Activated CD4-positive, alpha-beta T cell treated with anti-CD3 and anti-CD28 coated beads, Interleukin-2, amount 50 U/mL, for 4 hours (primary cell): ENCODE measurements at places on chromosomes 16 and 17.

GRCh38 chr17:2835780-2836179 lies 39.5 kb downstream of the RAP1GAP2 start:
- no peak for DNase-seq

- no peak for DNase-seq
These were observed 7.1 kb downstream of the MYBBP1A start for GRCh38 chr17:4548061-4548461.

DNA sequence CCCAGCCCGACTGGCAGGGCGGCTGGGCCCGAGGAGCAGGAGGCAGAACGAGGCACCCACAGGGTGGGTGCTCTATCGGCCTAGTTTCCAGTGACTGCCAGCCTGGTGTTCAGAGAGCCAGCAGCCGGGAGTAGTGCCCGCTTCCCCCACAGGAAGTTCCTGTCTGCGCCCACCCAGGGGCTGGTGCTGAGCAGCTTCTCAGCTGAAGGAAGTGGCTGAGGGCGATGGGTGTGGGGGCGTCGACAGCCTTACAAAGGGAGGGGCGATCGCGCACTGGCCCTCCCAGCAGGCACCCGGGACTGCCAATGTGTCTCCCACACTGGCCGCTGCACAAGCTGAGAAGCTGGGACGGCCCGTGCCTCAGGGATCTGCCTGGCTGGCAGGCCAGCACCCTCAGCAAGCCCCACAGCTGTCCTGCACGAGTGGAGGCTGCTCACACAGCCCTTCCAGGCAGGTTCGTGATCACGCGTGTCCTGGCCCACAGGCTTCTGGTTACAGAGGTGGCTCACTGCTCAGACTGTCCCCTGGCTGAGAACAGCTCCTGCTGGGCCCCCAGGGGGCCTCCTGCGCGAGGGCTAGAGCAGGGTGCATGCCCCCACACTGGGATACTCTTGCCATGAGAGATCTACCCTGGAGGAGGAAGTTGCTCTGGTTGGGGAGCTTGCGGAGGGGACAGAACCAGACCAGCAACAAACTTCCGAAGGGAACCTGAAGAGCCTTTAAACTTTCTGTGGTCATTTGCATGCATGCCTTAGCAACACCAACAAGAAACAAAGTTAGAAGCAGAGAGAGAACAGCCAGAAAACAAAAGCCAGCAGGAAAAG lies 2.5 kb downstream of the RNF166 start:
- DNase-seq: peak; percentile 55

DNA sequence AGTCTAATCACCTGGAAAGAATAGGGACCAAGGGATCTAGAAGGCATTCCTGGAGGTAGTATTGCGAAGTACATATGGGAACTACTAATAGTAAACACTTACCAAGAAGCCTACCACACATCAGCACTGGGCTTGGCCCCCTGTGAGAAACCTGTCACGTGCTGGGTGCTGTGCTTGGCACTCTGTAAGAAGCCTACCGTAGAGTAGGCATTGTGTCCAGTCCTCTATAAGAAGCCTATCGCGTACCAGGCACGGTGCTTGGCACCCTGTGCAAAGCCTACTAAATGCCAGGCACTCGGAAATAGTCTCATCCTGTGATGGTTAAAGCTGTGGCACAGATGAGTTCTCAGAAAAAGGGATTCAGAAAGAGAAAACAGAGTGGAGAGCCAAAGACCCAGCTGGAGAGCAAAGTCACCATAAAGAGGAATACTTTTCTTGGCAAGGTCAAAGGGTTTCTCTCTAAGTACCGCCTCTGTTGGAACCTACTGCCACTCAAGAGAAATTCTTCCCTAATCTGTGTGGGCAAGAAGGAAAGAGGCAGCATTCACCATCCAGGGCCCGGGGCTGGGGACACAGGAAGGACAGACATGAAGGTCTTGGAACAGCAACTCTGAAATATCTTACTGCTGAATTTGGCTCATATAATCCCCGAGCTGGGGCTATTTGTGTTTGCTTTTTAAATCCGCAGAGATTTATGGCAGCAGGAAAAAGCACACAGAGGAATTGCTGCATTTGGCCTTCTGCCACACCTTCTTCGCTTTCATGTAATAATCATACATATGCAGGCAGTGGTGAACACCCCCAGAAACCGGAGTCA lies 81.8 kb downstream of the VAT1L start:
- no peak for DNase-seq

DNA sequence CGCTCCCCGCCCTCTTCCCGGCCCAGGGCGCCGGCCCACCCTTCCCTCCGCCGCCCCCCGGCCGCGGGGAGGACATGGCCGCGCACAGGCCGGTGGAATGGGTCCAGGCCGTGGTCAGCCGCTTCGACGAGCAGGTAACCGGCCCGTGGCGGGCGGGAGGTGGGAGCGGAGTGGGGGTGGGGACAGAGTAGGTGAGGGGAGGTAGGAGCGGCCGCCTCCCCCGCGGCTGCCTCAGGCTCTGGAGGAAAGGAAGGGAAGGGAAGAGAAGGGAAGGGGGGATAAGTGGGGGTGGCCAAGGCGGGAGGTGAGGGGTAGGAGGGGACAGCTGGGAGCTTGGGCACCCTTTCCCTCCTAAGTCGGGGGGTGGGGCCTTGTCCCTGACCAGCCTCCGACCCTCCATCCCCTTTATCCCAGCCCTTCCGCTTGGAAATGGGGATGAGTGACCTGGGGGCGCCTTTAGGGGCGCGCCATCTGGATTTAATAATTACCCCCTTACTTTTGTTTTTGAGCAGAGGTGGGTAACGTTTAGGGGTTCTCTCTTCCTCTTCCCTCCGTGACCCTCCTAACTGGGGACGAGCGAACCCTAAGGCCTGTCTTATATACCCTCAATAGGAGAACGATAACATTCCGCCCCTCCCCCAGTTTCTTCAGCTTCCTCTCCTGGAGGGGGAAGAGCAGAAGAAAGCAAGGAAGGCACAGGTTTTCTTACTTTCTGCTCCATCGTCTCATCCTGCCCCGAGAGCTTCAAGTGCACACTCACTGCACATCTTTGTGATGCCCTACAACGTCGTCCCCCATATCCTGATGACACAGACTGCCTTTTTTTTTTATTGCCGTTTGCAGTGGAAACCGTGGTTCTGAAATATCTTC lies 694 bp downstream of the NF1 start:
- DNase-seq: peak; percentile 11

GRCh38 chr17:79804856-79805696 lies 8.2 kb upstream of the CBX8 start:
- DNase-seq: no peak

- no peak for DNase-seq
These were observed 5.9 kb upstream of the SPPL2C start for GRCh38 chr17:45838751-45839295.

DNA sequence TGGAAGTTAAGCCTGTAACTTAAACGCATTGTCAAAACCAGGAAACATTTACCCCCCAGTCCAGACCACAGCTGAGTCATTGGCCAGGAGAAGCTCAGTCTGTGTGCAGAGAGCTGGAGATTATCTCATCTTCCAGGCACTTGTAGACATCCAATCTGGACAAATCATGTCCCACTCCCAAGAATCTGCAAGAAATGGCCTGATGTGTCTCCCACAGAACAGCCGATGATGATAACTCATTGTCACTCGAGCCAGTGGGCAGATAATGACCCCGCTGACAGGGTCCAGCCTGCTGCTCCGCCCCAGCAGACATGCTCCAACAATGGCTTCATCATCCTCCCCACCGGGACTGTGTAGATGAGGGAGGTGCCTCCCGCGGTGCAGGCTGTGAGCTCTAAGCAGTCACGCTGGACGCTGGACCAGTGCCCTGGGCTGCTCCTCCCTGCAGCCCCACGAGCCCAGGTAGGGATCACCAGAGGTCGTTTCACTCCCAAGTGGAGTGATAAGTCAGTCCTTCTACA lies 322.5 kb downstream of the C16orf95 start:
- DNase-seq: no peak

DNA sequence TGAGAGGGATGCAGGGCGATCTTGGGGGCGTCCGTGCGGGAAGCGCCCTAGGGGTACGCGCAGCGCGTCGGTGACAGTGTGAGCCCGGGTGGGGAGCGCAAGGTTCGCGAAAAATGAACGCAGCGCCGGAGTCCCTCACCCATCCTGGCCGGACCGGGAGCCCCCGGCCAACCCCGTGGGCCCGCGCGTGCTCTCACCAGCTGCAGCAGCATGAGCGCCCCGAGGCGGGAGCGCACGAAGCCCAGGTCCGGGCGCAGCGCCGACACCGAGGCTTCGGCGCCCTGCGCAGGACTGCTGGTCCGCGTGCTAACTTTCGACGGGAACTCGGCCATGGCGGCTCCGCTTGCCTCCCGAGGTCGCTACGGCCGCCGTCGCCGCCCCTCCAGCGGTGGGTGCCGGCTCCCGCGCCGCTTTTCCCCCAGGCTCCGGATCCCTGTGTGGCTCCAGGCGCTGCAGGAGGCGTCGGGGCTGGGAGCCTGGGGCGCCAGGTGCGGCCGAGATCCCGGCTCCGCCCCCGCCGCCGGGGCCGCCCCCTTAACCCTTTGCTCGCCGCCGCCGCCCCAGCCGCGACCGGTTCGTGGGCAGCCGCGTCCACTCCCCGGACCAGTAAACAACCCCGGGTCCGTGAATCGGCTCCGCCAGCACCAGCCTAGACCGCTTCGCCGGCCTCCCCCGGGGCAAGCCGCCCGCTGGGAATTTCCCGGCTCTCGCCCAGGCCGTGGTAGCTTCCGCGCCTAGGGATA lies at the start of gene PLLP:
PLLP (minus strand) TSS at position 464 of the 743 bp plus-strand sequence; CDS start at position 332, 132 bp downstream.
- peak; percentile 22 for DNase-seq

GRCh38 chr17:29007860-29008455 lies 2.1 kb upstream of the SEZ6 start:
- DNase-seq: no peak

- no peak for DNase-seq
These were observed 25.9 kb upstream of the SMURF2 start for GRCh38 chr17:64687961-64688360.

DNA sequence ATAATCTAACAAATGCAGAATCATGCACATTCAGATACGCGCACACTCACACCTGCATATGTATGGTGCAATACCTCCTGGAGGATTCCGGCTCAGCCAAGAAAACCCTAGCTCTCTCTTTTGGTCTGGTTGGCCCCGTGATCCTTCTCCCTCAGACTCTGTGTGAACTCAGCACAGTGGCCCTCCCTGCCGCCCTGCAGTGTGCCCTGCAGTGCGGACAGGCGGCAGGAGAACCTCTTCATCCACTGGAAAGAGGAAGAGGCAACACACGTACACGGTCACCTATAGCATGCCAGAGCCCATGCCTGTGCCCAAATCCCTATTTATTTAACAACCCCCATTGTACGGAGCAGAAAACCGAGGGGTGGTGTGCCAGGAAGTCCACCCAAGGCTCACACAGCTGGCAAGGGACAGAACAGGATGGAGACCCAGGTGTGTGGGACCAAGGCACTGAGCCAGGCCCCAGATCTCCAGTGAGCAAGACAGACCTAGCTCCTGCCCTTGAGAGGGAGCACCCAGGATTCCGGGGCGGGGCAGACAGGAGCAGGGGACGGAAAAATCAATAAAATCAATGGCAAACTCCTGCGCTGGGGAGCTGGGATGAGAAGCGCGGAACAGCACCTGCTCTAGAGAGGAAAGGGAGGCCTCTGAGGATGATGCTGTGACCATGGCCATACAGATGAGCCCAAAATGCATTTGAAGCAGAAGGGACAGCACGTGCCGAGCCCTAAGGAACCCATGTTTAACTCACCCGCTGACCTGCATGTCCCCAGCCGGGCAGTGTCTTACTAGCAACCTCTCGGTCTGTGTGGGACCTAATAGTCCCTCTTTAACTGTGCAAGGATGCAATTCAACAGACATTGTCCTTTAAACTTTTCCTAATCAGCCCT lies 54.7 kb upstream of the CIBAR2 start:
- DNase-seq: no peak

GRCh38 chr16:50868577-50868976 lies 126.7 kb downstream of the CYLD start:
- DNase-seq: no peak

- DNase-seq: no peak
These were observed 609.4 kb upstream of the SOX9 start for GRCh38 chr17:71511266-71511995.

GRCh38 chr17:14352136-14352535 lies 51.3 kb downstream of the HS3ST3B1 start:
- no peak for DNase-seq

DNA sequence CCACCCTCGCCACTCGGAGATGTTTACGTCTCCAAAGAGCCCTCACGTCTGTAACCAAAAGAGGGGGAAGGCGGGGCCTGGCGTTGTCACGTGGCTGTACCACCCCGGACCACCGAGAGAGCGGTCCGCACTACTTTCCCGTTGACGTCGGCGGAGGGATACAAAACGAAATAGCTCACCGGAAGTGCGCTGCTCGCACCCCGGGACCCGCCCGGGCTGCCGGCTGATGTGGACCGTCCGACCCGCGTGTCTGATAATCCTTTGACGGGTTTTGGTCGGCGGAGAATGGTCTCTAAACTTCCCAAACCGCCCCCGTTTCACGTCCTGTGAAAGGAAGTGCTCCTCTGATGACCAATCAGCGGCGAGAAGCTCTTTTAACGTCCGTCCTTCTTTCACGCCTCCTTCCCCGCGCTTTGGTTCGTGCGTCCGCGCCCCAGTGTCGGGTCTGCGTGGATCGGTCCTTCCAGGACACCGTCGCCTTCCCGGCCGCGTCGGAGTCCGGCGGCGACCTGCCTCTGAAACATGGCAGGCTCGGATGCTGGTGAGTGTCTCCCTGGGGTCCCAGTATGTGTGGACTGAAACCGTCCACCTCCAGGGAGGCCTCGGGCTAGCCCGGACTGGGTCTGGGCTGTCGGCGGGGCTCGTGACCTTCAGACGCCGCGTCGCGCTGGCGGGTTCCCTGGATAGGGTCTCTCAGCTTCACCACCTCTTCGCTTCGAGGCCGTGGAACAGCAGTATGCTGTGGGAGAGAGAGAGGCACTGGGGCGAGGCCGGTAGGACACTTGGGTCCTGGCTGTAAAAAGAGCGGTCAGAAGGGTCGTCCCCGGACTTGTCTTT lies at the start of gene CEP95:
CEP95 (plus strand) TSS at position 402 of the 837 bp plus-strand sequence; CDS start at position 523, 121 bp downstream.
- DNase-seq: peak; percentile 94

GRCh38 chr16:4687946-4688673 lies 5.3 kb upstream of the NUDT16L1 start:
- DNase-seq: no peak

DNA sequence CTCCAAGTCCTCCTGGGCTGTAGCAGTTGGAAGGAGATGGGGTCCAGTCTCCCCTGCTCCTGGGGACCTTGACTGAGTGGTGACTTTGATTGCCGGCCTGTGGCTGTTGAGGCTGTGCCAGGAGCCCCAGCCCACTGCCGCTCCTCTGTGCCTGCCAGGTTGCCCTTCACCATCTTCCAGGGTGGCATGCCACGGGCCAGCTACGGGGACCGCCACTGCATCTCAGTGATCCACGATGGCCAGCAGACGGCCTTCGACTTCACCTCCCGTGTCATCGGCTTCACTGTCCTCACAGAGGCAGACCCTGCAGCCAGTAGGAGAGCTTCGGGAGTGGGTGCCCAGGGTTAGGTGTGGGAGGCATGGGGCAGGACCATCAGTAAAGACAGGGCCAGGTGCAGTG lies 23.4 kb upstream of the MYO15B start:
- DNase-seq: no peak

DNA sequence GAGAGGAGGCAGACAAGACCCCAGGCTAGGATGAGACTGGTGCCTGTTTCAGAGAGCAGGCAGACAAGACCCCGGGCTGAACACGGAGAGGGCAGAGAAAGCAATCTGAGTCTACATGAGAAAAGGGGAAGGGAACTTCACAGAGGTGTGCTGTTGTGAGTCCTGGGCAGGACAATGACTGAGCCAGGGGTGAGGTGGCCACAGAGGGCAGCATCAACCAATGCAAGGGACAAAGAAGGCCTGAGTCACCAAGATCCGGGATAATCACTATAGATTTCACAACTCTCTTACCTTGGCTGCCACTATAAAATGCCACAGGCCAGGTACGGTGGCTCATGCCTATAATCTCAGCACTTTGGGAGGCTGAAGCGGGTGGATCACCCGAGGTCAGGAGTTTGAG lies 89.0 kb downstream of the SLC39A11 start:
- DNase-seq: no peak

GRCh38 chr17:57892146-57892819 lies 42.4 kb upstream of the MRPS23 start:
- DNase-seq: peak; percentile 75
